HEK293T (cell line): ENCODE measurements at places on chromosomes 3 and 15.

- no peak for DNase-seq
Observed at GRCh38 chr15:70379938-70380883, 282.5 kb upstream of the TLE3 start.

- DNase-seq = no peak
Observed at GRCh38 chr3:134903837-134904236, 108.8 kb downstream of the EPHB1 start.

GRCh38 chr3:24235121-24235520 lies 259.5 kb downstream of the THRB start:
- no peak for DNase-seq

DNA sequence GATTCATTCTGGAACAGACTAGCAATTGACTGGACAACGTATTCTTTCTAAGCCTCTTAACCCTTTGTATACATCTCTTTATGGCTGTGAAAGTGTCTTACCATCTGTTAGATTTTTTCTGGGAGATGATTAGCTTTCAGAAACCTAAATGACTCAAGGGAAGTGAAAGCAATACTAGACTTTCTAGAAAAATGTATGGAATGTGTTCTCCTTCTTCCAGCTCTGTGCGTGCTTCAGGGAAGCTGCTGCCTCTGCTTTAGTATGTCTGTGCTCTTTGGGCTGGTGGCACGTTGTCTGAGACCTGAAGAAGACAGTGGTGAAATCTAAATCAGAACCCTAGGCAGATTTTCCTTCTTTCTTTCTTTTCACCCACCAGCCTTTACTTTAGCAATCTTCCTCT lies 89.5 kb downstream of the ITPR1 start:
- no peak for DNase-seq
